ENCODE measurements at places on chromosomes 4 and X. TPM values are rescaled to one million over a fixed set of nuclear protein-coding genes. Genes with fewer than 3 reads are reported as not detected.

CXCL11 gene
- not detected for total RNA-seq

PIR gene
- 8.3 TPM for total RNA-seq

ZNF674 gene
- 11.3 TPM for total RNA-seq

KLB gene
- 0.51 TPM for total RNA-seq

PF4V1 gene
- not detected for total RNA-seq

NDNF gene
- total RNA-seq = 381 TPM

CYSLTR1 gene
- total RNA-seq = 5.4 TPM

GPR82 gene
- total RNA-seq = 0.54 TPM

FGFR3 gene
- 24.8 TPM for total RNA-seq

CRMP1 gene
- total RNA-seq = 2.1 TPM

NKRF gene
- total RNA-seq = 9.6 TPM

ENPEP gene
- 26.3 TPM for total RNA-seq

RCHY1 gene
- total RNA-seq = 35.9 TPM

PNMA6F gene
- not detected for total RNA-seq

PRSS12 gene
- total RNA-seq = 55.0 TPM

PPP4R3C gene
- total RNA-seq = not detected

KLHL13 gene
- 7.9 TPM for total RNA-seq

TBX22 gene
- not detected for total RNA-seq

MCUB gene
- 21.7 TPM for total RNA-seq

FGFBP1 gene
- total RNA-seq = 19.7 TPM

ITIH6 gene
- total RNA-seq = 0.20 TPM

PNMA5 gene
- not detected for total RNA-seq

BEX5 gene
- total RNA-seq = 8.8 TPM

ZFP92 gene
- 1.5 TPM for total RNA-seq

ADH1A gene
- 1.4 TPM for total RNA-seq

GRPR gene
- 0.20 TPM for total RNA-seq

BGN gene
- total RNA-seq = 77.9 TPM

GIMD1 gene
- not detected for total RNA-seq

SHROOM3 gene
- total RNA-seq = 73.6 TPM

PDLIM3 gene
- 42.0 TPM for total RNA-seq

CNGA2 gene
- total RNA-seq = not detected

IRF2 gene
- 30.7 TPM for total RNA-seq

HDAC6 gene
- 84.9 TPM for total RNA-seq

MAP3K15 gene
- 2.1 TPM for total RNA-seq

MAGIX gene
- total RNA-seq = 7.3 TPM

EFHC2 gene
- 8.3 TPM for total RNA-seq

TRPC5OS gene
- not detected for total RNA-seq

SPATA4 gene
- total RNA-seq = 3.0 TPM

RNF212 gene
- 4.5 TPM for total RNA-seq

CSAG1 gene
- total RNA-seq = not detected
